ENCODE measurements at places on chromosomes 3 and 15. TPM values are rescaled to one million over a fixed set of nuclear protein-coding genes. Genes with fewer than 3 reads are reported as not detected.

GRCh38 chr3:123749711-123750110, 134.4 kb downstream of the MYLK start:
- no peak for DNase-seq

DNA sequence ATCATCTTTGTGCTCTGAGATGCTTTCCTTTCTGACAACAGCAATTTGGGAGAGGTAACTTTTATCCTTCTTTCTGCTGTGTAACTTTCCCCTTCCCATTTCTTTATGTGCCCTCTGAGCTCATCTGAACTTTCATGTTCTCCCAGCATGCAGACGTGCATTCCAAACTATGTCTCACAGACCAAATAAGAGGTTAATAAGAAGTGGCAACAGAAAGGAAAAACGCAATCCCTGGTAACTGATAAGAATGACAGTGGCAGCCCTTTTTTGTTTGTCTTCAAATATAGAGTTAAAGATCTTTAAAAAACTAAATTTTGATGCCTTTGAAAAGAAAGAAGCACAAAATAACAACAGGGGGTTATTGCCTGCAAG, 533.4 kb downstream of the FOXP1 start:
- no peak for DNase-seq

DNA sequence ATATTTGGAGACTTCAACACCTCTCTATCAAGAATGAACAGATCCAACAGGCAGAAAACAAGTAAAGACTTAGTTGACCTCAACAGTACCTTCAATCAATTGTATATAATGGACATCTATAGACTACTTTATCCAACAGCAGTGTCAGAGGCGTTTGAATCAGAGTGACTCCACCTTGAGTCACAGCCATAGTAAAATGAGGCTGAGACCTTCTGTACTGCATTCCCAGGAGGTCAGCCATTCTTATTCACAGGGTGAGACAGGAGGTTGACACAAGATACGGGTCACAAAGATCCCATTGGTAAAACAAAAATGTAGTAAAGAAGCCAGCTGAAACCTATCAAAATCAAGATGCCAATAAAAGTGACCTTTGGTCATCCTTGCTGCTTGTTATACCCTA, 299.8 kb downstream of the CNTN3 start:
- no peak for DNase-seq

- DNase-seq, result no peak
Observed at GRCh38 chr3:52846432-52846965, 11.7 kb upstream of the MUSTN1 start.

DNA sequence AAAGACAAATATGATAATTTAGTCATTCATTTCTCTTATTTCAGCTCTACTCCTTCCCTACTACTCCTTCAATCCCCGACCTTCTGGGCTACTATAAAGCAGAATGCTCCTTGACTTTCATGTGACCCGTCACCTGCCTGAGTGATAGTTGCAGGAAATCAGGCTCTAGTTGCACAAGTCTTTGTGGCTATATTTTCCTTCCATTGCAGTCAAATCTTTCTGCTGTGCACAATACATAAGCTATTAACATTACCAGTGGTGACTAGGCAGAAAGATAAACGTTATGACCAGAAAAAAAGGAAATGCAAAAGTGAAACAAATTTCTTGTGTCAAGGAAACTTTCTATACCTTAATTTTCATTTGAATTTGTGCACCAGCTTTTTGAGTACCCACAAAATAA, 2.3 kb downstream of the SUCNR1 start:
- DNase-seq, result no peak

- no peak for DNase-seq
Observed at GRCh38 chr3:24843955-24844354, 349.3 kb upstream of the THRB start.

DNA sequence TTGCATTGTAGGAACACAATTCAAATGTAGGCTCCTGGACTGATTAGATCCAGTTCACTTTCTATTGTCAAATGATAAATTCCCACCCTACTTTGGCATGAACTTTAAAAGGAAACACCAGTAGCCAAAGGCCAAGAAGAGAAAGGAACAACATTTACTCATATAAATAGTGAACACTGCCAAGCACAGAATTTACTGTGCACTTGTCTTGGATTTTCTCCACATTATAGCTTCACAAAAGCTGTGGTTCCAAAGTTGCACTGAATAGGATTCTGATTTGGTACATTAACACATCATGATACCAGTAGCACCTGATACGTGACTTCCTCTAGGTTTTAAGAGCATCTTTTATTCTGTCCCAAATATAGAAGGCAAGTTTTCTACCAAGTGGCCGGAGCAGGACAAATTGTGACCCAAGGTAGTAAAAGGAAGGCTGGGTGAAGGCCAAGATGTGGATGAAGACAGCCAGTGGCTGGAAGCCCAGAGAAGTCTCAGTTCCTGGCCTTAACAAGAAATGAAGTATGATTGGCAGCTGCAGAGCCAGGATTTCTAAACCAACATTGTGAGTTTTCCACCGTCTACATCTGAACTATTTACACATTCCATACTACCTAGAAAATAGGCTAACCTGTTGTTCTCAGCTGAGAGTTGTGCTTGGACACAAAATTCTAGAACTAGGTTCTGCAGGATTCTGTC, 206.7 kb downstream of the THRB start:
- no peak for DNase-seq

DNA sequence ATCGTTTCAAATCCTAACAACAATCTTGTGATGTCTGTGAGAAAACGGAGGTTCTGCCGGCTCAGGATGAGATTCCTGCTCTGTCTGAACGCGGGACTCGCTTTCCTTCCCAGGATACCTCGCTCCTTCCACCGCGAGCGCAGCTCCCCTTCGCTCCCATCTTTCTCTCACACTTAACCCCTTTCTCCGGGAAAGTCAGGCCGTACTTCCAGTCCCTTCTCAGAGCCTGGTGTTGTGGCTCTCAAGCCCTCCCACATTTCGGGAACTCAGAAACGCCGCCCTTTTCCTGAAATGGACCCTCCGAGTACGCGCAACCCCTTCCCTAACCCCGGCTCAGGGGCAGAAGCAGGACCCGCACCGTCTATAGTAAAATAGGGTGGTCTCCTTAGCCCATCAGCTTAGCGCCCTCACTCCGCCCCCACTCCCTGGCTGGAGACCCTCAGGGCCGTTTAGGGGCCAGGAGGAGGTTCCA, 378 bp upstream of the FEM1B start:
- DNase-seq, result no peak

DNA sequence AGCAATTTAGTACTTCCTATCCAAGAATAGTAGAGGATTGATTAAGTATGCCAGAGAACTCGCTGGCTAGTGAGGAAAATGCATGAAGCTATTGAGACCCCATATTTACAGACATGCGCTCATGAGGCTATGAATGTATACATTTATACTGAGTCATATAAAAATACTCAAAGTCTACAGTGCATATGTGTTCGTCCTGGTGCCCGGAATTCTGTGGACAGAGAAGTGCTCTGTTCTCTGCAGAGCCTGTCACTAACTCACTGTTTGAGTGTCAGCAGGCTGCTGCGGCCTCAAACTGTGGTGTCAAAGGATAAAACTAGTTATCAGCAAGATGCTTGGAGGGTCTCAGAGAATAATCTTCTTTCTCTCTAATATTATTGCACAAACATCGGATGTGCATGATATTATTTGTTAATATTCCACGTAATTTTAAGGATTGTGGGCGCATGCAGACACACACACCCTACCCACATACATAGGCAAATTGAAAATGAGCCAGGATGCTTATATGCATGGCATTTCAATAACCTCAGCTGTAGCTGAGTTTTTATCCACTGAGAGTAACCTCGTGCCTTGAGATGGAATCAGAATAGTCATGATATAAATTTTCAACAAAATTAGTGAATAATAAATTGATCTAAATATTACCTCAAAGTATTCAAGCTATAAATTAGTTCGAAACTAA, 50.0 kb upstream of the TSC22D2 start:
- DNase-seq, result no peak

GRCh38 chr3:100454677-100455076, 37.7 kb upstream of the TMEM45A start:
- no peak for DNase-seq

- no peak for DNase-seq
Observed at GRCh38 chr3:82306189-82306588, 544.7 kb upstream of the GBE1 start.

GRCh38 chr3:143502081-143502480, 346.2 kb downstream of the SLC9A9 start:
- DNase-seq, result no peak

DNA sequence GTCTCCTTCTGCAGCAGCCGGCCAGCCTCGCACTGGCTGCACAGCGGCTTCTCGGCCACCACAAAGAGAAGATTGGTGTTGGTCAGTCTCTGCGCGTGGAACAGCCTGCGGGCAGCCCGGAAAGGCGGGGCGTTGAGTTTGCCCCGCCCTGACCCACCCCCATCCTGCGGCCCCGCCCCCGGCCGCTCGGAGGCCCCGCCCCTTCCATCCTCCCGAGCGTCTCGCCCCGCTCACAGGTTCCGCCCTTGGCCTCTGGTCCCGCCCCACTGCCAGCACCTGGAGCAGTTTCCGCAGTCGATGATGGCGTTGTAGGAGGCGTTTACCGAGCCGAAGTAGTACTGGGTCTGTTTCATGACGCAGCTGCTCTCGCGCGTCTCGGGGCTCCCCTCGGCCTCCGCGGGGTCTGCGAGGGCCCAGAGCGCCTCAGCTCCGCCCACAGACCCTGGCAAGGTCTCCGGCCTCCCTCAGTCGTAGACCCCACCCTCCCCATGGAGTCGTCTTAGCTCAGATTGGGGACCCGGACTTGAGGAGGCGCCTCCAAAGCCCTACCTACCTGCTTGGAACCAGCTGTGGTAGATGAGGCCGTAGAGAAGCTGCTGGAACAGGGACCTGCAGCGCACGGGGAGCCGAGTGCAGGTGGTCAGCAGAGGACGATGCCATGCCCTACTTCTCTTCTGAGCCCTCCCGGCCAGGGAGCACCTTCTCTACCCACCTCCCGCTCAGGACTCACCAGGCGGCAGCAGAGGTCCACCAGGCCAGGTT, 5.9 kb upstream of the TMEM115 start:
- DNase-seq, result peak; percentile 82

DNA sequence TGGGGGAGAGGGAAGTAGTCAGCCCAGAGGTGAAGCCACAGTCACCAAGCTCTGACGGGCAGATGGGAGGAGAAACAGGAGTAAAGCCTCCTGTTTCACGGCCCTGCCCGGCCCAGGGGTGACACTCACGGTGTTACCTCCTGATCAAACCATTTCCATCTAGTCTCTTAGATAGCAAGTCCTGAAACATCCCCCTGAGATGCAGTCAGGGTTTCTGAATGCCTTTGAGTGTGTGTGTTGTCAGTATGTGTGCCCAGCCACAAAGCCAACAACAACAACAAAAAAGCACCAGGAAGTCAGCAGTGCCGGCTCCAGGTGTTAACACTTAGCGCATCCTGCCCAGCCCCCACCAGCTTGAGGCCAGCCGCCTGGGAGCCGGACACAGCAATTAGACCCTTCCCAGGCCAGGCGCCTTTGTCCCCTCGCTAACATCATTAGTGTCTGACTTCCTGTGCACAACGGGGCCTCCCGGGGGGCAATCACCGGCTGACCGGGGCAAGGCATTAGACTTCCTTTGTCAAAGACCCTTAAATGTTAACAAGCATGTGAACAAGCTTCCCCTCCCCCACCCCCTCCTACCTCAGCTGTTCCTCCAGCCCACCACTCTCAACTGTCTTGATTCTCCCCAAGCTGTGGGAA, 34.5 kb downstream of the IL17RD start:
- no peak for DNase-seq

DNA sequence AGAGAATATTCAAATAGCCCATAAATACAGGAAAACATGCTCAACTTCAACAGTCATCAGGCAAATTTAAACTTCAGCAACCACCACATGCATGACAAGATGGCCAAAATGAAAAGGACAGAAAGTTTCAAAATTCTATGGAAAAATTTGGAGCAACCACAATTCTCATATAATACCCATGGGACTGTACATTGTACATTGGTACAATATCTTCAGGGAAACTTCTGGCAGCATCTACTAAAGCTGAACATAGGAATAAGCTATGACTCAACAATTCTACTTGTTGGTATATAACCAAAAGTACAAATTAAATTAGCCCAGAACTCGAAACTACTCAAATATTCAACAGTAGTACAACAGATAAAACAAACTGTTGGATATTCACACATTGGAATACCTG, 847.6 kb downstream of the TBL1XR1 start:
- DNase-seq, result no peak

- DNase-seq, result no peak
Observed at GRCh38 chr15:74841891-74842373, 1.0 kb downstream of the ULK3 start.

DNA sequence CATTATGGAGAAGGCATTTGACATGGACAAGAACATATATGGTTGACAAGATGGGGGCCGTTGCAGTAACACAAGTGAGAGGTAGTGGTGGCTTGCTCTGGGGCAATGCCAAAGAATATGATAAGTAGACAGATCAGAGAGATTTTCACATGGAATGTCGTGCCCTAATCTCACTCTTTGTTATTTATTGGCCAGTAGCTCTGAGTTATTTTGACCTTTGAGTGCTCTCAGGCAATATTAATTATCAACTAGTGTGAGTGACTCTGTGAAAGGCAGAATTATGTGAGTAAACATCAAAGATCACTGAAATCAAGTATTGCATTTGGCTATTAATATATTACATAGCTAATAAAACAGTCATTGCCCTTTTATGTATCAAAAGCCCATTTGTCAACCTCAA, 164.9 kb upstream of the ADAMTS9 start:
- DNase-seq, result no peak

DNA sequence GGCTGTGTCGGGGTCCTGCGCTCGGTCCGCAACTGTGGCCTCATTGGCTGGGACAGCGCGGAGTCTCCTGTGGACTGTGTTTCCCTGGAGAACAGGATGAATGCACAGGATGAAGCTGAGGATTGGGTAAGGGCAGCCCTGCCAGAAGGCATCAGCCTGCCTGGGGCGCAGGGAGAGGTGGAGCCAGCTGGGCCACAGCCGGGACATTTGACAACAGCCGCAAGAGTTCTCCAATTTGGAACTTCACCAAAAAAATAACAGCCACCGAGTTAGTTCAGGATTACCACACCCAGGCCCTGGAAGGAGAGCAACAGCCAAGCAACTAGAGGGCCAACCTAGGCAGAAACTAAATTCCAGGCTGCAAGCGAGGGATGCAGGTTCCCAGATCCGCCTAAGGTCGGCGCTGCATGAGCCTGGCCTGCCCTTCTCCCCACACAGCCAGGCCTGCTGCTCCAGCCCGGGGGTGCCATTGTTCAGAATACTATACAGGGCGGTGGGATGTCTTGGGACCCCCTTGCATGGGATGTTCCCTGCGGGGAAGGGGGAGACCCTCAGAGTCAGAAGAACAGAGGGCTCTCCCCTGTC, 229.3 kb downstream of the OCA2 start:
- no peak for DNase-seq

GRCh38 chr3:17038900-17039553, 154.3 kb downstream of the PLCL2 start:
- no peak for DNase-seq

- no peak for DNase-seq
Observed at GRCh38 chr3:192246847-192247559, 480.3 kb downstream of the FGF12 start.

The GOLGA8S gene
- 0.61 TPM for total RNA-seq

The CNTN3 gene
- total RNA-seq, result not detected

The SRGAP3 gene
- total RNA-seq, result 4.8 TPM

The FOXL2NB gene
- total RNA-seq, result not detected

The PGBD4 gene
- total RNA-seq, result 3.5 TPM

The KNG1 gene
- total RNA-seq, result not detected

The CPEB1 gene
- not detected for total RNA-seq

The ADAMTS9 gene
- not detected for total RNA-seq

The MASP1 gene
- total RNA-seq, result not detected

The AP3B2 gene
- 1.2 TPM for total RNA-seq

All from naive thymus-derived CD4-positive, alpha-beta T cell (primary cell).